ENCODE measurements at places on chromosomes 7 and 10. TPM values are rescaled to one million over a fixed set of nuclear protein-coding genes. Genes with fewer than 3 reads are reported as not detected.

The CYP2W1 gene
- not detected for total RNA-seq

The TUBB8 gene
- 0.40 TPM for total RNA-seq

GRCh38 chr10:73899423-73899822, 11.5 kb upstream of the PLAU start:
- H3K36me3 ChIP-seq = no peaks in the 10 kb centered on the region
- no peak for DNase-seq
- H3K4me1 ChIP-seq = peaks cover 16% of the 10 kb centered on the region
- H3K27me3 ChIP-seq = no peaks in the 10 kb centered on the region
- no peak overlapping the region for H3K27ac ChIP-seq
- no peak overlapping the region for H3K4me3 ChIP-seq

The SLC16A9 gene
- 35.6 TPM for total RNA-seq

DNA sequence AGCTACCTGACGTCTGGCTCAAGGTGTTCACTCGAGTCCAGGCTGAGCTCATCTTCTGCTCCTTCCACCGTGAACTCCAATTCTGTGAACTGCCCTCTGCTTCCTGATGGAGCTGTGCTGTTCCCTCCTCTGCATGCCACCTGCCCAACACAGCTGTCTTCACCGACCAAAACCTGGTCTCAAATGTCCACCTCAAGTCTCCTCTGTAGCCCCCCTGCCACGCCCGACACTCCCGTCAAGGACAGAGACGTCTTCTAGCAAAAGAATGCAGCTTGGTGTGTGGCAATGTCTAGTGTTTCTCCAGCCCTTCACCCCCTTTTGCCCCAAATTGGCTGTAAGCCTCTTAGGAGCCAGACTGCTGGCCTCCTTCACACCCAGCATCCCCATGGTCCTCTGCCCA, 305.1 kb downstream of the DNAJB6 start:
- H3K4me1 ChIP-seq = no peaks in the 10 kb centered on the region
- H3K27me3 ChIP-seq = no peaks in the 10 kb centered on the region
- no peaks in the 10 kb centered on the region for H3K36me3 ChIP-seq
- no peak overlapping the region for H3K27ac ChIP-seq

DNA sequence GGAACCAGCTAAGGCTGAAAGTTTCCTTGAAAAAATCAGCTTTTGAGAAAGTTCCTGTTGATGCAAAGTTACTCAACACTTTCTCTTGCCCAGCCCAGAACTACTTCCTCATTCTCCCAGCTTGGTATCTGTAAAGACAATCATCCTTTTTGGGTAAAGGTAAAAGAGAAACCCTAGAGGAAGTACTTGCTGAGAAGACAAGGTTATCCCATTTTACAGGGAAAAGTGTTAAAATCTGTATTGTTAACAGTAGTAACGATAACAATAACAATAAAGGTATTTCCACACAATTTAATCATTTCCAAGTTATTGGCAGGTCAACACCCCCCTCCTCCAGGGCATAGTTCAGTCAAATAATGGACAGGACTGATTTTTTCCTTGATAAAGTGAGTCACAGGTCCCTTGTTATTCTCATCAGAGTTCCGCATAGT, 2.4 kb downstream of the ALOX5 start:
- peaks cover 7% of the 10 kb centered on the region for H3K4me1 ChIP-seq
- no peak overlapping the region for H3K27ac ChIP-seq
- H3K4me3 ChIP-seq = no peak overlapping the region
- DNase-seq = no peak
- H3K36me3 ChIP-seq = no peaks in the 10 kb centered on the region
- no peaks in the 10 kb centered on the region for H3K27me3 ChIP-seq

- peaks cover 3% of the 10 kb centered on the region for H3K4me1 ChIP-seq
- H3K27me3 ChIP-seq = no peaks in the 10 kb centered on the region
- no peak overlapping the region for H3K27ac ChIP-seq
- DNase-seq = no peak
- H3K36me3 ChIP-seq = peaks cover 1% of the 10 kb centered on the region
Measured at GRCh38 chr10:99711129-99711719, 20.7 kb downstream of the COX15 start.

- H3K4me1 ChIP-seq = peaks cover 4% of the 10 kb centered on the region
- DNase-seq = peak; percentile 18
- no peaks in the 10 kb centered on the region for H3K36me3 ChIP-seq
- peak overlapping the region; percentile 86 for H3K27ac ChIP-seq
Measured at GRCh38 chr7:6375348-6376101, 72.2 kb downstream of the DAGLB start.

GRCh38 chr10:123017421-123018165, 8.8 kb downstream of the ACADSB start:
- no peak overlapping the region for H3K27ac ChIP-seq
- peaks cover 6% of the 10 kb centered on the region for H3K4me1 ChIP-seq
- no peaks in the 10 kb centered on the region for H3K36me3 ChIP-seq

- H3K4me1 ChIP-seq = no peaks in the 10 kb centered on the region
- H3K4me3 ChIP-seq = no peak overlapping the region
- H3K27ac ChIP-seq = no peak overlapping the region
- no peaks in the 10 kb centered on the region for H3K27me3 ChIP-seq
- H3K36me3 ChIP-seq = no peaks in the 10 kb centered on the region
Measured at GRCh38 chr7:84231157-84231556, 36.6 kb upstream of the SEMA3A start.

The RNF32 gene
- 1.6 TPM for total RNA-seq

The EPHA1 gene
- 7.5 TPM for total RNA-seq

GRCh38 chr10:114436941-114437340, 32.6 kb upstream of the AFAP1L2 start:
- H3K4me3 ChIP-seq = no peak overlapping the region
- peaks cover 30% of the 10 kb centered on the region for H3K36me3 ChIP-seq
- DNase-seq = peak; percentile 74
- H3K4me1 ChIP-seq = peaks cover 25% of the 10 kb centered on the region

DNA sequence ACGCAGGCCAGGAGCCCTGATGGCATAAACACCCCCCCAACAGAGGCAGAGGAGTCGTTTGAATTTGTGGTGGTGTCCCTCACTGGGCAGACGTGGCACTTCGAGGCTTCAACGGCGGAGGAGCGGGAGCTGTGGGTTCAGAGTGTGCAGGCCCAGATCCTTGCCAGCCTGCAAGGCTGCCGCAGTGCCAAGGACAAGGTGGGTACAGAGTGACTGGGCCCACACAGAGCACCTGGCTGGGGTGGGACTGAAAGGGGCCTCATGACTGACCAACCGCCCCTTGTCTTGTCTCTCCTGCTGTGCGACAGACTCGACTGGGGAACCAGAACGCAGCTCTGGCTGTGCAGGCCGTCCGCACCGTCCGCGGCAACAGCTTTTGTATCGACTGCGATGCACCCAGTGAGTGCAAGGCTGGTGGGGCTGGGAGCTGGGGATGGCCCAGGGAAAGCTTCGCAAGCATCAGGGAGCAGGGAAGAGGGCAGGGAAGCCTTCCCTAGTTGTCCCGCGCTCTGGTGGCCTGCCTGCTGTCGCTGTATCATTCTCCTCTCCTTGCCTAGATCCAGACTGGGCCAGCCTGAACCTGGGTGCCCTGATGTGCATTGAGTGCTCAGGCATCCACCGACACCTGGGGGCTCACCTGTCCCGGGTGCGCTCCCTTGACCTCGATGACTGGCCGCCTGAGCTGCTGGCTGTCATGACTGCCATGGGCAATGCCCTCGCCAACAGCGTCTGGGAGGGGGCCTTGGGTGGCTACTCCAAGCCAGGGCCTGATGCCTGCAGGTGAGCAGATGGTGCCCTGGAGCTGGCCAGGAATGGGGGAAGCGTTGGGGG, 25.4 kb downstream of the GBX1 start:
- H3K36me3 ChIP-seq = peaks cover 36% of the 10 kb centered on the region
- H3K4me3 ChIP-seq = no peak overlapping the region
- H3K4me1 ChIP-seq = no peaks in the 10 kb centered on the region
- H3K27ac ChIP-seq = no peak overlapping the region
- H3K27me3 ChIP-seq = no peaks in the 10 kb centered on the region

- no peaks in the 10 kb centered on the region for H3K27me3 ChIP-seq
- no peak overlapping the region for H3K27ac ChIP-seq
- no peaks in the 10 kb centered on the region for H3K36me3 ChIP-seq
- H3K4me1 ChIP-seq = no peaks in the 10 kb centered on the region
- no peak overlapping the region for H3K4me3 ChIP-seq
Measured at GRCh38 chr7:19161671-19162070, 16.4 kb upstream of the FERD3L start.

The HMX3 gene
- total RNA-seq = not detected

DNA sequence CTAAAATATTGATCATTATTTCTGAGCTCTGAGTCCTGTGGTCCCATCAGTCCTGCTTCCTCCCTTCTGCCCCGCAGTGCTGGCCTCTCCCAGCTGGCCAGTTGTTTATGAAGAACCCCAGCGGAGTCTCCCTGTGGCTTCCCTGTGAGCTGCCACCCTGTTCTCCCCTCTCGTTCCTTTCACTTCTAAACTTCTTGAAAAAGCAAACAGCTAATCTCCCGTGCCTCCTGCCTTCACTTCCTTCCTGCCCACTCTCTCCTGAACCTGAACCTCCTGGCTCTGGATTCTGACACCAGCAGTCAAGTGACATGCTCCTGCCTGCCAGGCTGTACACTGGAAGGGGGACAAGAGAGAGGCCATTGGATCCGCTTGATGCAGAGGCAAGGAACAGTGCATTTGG, 63.7 kb upstream of the ZPBP start:
- H3K4me3 ChIP-seq = no peak overlapping the region
- no peak overlapping the region for H3K27ac ChIP-seq
- no peaks in the 10 kb centered on the region for H3K4me1 ChIP-seq
- no peaks in the 10 kb centered on the region for H3K36me3 ChIP-seq

- no peak overlapping the region for H3K4me3 ChIP-seq
- no peaks in the 10 kb centered on the region for H3K36me3 ChIP-seq
- no peak for DNase-seq
Measured at GRCh38 chr7:150435047-150435389, 15.4 kb upstream of the GIMAP8 start.

The AP5Z1 gene
- 21.2 TPM for total RNA-seq

GRCh38 chr10:21675157-21675796, 141.2 kb downstream of the MLLT10 start:
- no peaks in the 10 kb centered on the region for H3K27me3 ChIP-seq
- no peak overlapping the region for H3K4me3 ChIP-seq
- H3K4me1 ChIP-seq = no peaks in the 10 kb centered on the region
- no peaks in the 10 kb centered on the region for H3K36me3 ChIP-seq

DNA sequence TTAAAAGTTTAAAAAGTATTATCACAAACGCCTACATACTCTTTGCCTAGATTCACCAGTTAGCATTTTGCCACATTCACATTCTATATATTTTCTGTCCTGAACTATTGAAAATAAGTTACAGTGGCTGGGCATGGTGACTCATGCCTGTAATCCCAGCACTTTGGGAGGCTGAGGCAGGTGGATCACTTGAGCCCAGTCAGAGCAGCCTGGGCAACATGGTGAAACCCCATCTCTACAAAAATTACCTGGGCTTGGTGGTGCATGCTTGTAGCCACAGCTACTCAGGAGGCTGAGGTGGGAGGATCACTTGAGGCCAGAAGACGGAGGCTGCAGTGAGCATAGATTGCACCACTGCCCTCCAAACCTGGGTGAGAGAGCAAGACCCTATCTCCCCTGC, 5.3 kb downstream of the ARPC1A start:
- no peak overlapping the region for H3K27ac ChIP-seq
- H3K4me3 ChIP-seq = no peak overlapping the region
- no peaks in the 10 kb centered on the region for H3K27me3 ChIP-seq

DNA sequence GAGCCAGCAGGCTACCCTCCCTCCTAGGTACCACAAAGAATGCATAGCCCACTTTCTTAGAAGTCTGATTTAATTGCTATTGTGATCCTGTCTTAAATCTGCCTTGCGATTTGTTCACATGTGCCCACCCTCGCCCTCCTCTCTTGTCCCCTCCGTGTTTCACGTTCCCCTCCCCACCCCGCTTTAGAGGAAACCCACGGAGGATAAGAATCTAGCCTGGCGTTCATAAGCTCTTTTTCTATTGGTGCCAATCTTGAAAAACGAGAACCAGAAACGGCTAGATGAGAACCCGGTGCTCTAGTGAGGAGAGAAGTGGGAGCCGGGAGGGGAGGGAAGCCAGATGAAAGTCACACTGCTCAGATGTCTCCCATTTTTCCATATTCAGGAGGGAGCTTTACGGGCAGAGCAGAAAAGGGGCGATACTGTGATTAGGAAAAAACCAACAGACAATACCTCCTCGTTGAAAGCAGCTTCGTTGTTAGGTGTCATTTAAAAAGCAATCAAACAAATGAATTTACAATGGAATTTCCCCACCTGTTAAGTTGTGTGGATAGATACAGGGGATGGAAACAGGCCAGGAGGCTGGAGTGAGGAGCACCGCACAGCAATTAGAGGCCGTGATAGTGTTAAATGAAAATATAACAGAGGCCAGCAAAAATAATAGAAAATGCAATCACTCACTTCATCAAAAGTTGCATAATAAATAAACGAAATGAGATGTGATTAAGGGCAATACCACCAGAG, 272.1 kb downstream of the GATA3 start:
- no peak overlapping the region for H3K4me3 ChIP-seq
- peaks cover 6% of the 10 kb centered on the region for H3K4me1 ChIP-seq
- H3K36me3 ChIP-seq = no peaks in the 10 kb centered on the region
- no peak overlapping the region for H3K27ac ChIP-seq
- no peaks in the 10 kb centered on the region for H3K27me3 ChIP-seq

The GATA3 gene
- 3.8 TPM for total RNA-seq

- no peak overlapping the region for H3K4me3 ChIP-seq
- no peak overlapping the region for H3K27ac ChIP-seq
- H3K36me3 ChIP-seq = peaks cover 42% of the 10 kb centered on the region
- no peaks in the 10 kb centered on the region for H3K27me3 ChIP-seq
- DNase-seq = no peak
- no peaks in the 10 kb centered on the region for H3K4me1 ChIP-seq
Measured at GRCh38 chr10:32023264-32023663, 33.0 kb downstream of the KIF5B start.

DNA sequence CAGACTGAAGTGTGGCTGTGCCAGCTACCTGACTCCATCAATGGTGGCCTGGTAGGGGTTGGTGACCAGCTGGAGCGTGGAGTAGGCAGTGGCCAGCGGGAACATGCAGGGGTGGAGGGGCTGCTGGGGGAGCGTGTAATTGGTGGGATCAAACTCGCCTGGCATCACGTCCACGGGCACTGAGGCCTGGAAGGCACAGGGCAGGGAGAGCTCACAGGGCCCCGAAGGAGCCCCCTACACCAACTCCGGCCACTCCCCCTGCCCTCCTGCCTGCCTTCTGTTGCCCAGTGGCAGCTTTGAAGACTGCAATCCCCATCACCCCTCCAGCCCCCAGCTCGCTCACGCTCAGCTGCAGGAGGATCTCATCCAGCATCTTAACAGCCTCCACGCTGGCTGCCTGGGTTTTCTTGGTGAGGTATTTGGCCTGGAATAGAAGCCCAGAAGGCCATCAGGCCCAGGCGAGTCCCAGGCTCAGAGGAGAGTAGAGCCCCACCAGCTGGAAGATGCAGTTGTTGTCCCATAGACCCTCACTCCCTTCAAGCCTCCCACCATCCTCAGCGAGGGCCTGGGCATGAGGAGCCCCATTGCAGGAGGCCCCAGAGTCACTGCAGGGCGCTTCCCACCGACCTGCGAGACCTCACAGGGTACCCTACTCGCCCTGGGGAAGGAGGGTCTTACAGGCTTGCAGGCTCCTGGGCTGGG, 7.1 kb downstream of the POLD2 start:
- no peaks in the 10 kb centered on the region for H3K4me1 ChIP-seq
- no peaks in the 10 kb centered on the region for H3K27me3 ChIP-seq
- no peak overlapping the region for H3K4me3 ChIP-seq
- H3K27ac ChIP-seq = no peak overlapping the region
- peaks cover 9% of the 10 kb centered on the region for H3K36me3 ChIP-seq

The GSAP gene
- total RNA-seq = 51.4 TPM

The MUC12 gene
- not detected for total RNA-seq
